ENCODE measurements at places on chromosomes 16 and 17.

GRCh38 chr17:34993031-34993430 lies 12.7 kb downstream of the LIG3 start:
- no peak for DNase-seq

- no peak for DNase-seq
Observed at GRCh38 chr17:2087597-2088211, 32.8 kb downstream of the HIC1 start.

DNA sequence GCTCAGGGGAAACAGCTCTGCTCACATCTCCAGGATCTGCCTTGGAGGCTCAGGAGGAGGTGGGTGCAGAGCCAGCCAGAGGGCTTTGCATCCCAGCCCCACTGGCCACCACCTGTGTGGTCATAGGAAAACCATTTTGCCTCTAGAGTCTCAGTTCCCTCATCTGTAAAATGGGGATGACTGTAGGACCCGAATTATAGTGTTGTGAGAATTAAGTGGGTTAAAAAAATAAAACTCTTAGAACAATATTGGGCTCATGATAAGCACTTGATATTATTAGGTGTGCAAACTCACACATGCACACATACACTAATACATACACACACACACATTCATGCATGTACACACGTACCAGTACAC lies 19.4 kb upstream of the JPH3 start:
- no peak for DNase-seq

GRCh38 chr17:50304781-50305404 lies 30.6 kb downstream of the TMEM92 start:
- no peak for DNase-seq

GRCh38 chr16:16120382-16121184 lies 102.7 kb downstream of the ABCC6 start:
- no peak for DNase-seq

DNA sequence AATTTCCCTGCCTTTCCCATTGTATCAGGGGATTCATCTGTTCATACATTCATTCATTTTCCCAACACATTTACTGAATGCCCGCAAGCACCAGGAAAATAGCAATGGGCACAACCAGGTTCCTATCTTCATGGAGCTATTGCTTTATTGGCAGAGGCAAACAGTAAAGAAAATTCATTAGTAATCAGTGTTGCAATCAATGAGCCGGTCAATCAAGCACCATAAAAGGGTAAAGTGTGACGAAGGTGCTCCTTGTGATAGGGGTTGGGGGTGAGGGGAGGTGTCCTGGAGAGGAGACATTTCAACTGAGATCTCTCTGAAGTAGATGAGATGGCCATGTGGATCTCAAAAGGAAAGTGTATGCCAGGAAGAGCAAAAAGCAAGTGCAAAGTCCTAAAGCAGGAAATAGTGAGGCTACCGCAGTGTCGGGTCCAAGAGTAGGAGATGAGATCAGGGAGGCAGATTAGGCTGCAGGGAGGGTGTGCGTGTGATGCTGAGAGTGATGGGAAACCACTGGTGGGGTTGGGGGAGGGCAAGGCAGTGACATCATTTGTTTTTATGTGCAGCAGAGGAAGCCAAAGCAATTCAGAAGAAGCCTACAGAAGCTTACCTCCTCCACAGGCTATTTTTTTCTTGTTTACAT lies 28.4 kb downstream of the CDH13 start:
- no peak for DNase-seq

DNA sequence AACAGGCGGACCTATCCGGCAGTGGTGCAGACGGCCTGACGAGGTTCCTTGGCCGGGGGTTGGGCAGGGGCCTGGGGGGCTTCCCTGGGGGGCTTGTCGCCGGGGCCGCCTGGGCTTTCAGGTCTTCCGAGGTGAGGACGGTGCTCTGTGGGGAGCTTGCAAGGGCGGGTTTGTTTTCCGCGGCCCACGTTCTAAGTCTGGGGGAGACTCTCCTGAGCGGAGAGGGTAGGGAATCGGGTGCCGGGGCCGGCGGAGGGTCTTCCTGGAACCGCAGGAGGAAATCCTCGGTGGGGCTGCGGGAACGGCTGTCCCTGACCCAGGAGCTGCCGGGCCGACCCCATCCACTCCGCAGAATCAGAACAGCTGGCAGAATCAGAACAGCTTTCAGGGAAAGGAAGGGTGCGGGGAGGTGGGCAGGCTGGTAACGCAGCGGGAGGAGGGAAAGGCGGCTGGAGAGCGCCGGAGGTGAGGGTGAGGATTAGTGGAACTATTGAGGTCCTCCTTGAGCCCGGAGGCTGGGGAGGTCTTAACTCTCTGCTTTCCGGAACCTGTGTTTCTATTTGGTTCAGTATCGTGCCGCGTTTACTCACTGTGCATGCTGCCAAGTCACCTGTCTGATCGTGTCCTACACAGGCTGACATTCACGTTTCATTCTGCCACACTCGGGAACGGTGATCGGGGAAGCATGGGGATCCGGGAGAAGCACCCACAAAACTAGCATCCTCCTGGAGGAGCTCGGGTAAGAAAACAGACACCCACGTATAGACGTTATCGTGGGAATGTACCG lies 28.9 kb downstream of the CPSF4L start:
- DNase-seq = peak; percentile 46

GRCh38 chr16:48870141-48870540 lies 260.2 kb upstream of the N4BP1 start:
- no peak for DNase-seq

- peak; percentile 42 for DNase-seq
Observed at GRCh38 chr17:20156196-20157000, 147.2 kb downstream of the SPECC1 start.

DNA sequence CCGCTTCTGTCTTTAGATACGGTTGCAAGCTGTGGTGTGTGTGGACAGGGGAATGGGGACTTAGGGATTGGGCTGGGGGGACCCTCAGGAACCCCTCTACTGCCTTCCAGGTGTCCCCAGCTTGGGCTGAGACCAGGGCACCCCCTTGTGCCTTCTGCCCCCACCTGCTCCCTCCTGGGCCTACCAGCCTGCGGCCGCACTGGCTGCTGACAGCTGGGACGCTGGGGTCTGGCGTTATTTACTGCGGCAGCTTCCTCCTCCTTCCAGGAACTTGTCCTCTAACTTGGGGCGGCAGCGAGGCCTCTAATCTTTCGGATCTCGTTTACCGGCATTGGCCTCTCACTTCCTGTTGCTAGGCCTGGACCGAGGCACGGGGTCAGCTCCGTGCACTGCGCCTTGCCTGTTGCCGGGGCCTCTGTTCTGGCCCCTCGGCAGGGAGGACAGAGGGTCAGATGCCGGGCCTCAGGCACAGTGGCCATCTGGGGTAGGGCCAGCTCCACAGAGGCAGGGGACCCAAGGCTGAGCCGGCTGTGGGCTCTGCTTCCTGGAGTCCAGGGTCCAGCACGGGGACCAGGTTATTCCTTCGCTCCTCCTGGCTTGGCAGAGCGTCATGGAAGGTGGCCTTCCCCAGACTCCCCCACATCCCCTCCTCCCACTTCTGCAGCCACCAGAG lies 31.8 kb downstream of the TMEM235 start:
- DNase-seq = no peak

GRCh38 chr17:4204710-4205173 lies 59.0 kb downstream of the ANKFY1 start:
- no peak for DNase-seq

DNA sequence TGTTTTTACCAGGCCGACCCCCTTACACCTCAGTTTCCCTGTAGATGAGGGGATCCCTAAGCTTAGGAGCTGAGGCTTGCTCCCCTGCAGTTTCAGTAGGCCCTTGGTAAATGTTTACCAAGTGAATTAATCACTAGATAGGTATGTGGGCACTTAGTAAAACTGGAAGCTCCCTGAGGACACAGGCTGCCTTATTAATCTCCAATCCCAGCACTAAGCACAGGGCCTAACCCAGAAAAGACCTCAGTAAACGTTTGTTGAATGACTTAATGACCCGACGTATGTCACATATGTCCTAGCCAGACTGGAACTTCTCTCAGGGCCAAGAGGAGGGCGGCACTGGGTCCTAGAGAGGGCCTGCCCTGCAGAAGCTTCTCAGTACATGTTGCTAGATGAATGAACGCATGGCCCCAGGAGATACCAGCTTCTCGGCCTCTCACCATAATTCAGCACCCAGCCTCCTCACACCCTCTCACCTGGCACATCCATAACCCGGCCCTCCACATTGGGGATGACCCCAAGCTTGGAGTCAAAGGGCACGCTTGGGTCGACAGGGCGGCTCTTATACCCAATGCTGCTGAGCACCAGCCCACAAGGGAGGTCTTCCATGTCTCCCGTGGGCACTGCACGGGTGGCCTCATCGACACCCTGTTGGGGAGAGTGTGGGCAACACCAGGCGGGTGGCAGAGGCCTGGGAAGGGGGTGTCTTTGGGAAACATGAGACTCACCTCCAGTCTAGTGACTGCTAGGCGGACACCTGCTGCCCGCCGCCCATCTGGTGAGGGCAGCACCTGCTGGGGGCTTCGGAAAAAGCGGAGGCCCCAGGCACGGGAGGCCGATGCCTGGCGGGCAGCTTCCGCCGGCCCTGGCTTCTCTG lies 4.0 kb upstream of the GRIN2C start:
- DNase-seq = no peak

- peak; percentile 12 for DNase-seq
Observed at GRCh38 chr17:67171560-67171959, 73.4 kb downstream of the HELZ start.

DNA sequence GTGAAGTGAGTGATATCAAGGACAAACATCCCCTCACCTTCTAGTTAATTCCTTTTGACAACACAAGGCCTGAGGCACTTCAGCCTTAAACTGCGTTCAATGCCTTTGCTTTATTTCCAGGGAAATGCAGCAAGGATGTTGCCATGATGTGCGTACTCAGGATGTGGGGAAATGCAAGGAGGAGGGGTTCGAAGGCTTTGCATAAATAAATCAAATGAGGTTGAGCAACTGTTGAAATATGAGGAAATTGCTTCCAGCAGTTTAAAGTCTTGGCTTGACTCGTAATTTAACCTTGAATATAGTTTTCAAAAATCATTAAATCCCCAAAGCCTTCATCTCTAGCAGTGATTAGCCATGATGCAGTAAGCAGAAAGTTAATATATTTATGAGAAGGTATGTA lies 81.8 kb upstream of the CCL2 start:
- no peak for DNase-seq

DNA sequence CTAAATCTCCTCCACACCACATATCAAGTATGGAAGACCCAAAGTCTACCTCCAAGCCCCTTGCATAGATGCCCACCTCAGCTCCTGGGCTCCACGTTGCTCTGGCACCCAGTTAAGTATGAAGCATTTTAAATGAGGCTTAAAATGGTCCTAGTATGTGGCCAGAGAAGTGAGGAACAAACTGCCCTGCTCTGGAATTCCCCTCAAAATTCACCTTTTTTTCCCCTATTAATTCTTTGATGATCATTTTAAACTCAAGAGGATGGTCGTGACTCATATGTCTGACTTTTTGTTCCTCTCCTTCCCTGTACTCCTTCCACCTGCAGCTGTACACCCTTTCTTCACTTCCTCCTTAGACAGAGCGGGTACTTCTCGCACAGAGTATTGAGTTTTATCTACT lies 234.5 kb upstream of the MYOCD start:
- peak; percentile 29 for DNase-seq

GRCh38 chr17:13601776-13602551 lies at the start of gene HS3ST3A1:
HS3ST3A1 (minus strand) TSS chr17:13601929; CDS start chr17:13601129, 800 bp downstream.
- DNase-seq = peak; percentile 8

GRCh38 chr16:86777381-86777946 lies 199.1 kb downstream of the FOXL1 start:
- no peak for DNase-seq

DNA sequence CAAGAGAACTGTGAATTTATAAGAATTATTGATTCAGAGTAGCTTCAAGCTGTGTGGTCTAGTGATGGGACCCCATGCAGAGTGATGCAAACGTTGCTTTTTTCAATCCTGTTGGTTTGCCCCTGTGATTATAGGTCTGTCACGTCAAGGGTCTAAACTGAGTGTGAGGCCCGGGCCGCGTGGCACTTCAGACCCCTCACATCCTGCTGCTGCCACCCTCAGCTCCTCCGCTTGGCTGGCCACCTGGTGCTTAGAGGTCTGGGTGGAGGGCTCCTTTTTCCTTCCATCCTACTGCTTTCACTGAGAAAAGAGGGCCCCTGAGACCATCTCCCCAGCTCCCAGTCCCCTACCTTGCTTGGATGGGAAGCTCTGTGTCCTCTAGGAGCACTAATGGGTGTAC lies 12.0 kb downstream of the MYL4 start:
- no peak for DNase-seq

DNA sequence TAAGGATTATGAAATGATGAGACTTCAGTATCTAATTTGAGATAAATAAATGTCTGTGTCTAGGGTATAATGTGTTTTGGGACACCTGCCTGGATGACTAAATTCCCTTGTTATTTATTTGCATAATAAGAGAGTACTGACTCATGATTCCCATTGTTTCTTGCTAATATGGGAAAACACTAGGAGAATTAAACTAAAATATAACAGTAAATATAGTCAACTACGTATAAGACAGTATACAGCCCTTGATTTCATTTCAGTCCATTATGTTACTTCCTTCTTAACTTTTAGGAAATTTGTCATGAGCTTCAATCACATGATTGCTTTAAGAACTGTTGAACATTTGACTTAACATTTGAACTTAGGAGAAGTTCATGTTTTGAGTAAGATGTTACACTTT lies 62.4 kb downstream of the VMP1 start:
- DNase-seq = no peak

GRCh38 chr16:67187175-67187890 lies 2.6 kb downstream of the EXOC3L1 start:
- no peak for DNase-seq

DNA sequence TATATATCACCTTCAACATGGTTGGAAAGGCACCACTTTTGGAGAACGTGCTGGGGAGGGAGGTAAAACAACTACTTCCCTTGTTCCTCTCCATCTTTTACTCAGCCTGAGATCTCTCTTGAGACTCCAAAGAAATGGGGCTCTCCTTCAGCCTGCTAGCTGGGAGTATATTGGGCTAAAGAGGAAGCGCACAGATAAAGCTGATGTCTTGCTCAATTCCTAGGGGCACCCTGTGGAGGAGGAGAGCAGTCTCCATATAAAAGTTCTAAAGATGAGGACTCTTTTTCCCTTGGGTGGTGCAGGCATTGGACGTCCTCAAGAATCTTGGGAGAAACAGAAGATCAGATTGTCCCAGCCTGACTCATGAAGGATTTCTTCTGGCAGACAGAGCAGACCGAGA lies 4.6 kb upstream of the ETV4 start:
- no peak for DNase-seq

DNA sequence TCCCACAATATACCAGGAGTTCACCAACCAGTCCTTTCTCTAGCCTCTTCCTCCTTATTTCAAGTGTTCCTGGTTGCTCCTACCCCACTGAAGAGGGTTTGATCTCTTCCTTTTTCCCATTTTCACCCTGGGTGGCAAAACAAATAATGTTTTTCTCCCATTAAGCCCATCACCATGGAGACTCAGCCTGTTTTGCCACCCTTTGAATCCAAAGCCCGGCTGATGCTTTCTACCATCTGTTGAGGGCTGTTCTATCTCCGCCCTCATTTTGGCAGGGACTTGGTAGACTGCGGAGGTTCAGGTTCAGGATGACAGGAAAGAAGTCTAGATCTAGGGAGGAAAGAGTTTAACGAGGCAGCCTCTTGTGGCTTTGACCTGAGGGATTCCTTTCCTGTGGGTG lies 2.6 kb downstream of the DNAH2 start:
- no peak for DNase-seq
